ENCODE measurements at places on chromosomes 2 and 18.

DNA sequence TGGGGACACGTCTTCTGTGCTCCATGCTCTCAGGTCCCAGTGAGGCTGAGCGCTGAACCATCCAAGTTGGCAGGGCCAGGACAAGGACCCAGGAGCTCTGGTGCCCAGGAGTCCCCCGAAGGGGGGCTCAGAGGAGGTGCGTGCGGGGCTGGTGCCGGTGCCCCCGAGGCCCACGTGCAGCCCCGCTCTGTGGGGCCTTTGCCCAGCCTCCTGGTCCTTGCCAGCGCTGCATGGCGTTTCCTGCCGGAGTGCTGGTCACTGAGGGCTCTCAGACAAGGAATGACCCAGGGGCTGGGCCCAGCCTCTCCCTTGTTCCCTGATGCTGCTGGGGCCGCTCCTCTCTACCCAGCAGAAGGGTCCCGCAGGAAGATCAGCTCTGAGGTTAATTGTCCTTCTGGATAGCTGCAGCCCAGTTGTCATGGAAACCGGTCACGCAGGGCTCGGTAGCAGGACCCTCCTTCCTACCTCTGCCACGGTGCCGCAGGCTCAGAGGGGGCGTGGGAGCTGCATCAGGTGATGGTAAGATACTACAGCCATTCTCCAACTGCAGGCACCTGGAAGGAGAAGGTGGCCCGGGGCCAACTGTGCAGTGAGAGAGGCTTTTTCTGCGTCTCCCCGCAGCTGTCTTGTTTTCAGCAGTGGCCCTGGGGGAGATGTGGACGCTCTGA is 64.5 kb downstream of the RRM2 start:
- DNase-seq, result no peak

GRCh38 chr2:147231607-147232006 is 613.2 kb upstream of the ACVR2A start:
- DNase-seq, result no peak

DNA sequence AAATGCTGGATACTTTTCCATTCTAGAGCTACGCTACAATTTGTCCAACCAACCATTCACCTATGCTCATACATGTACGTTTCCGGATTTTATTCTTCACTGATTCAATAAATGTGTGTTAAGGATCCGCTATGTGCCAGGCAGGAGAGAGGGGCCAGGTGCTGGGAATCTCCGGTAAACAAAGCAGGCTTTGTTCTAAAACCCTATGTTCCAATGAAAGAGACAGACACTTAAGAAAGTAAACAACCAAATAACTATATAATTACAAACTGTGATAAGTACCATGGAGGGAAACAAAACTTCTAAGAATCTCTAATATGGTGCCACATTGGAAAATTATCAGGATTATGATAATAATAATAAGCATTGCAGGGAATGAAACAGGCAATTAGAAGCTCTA is 22.2 kb upstream of the POMC start:
- DNase-seq, result no peak

- no peak for DNase-seq
Measured at GRCh38 chr2:53067533-53067932, 700.1 kb upstream of the CHAC2 start.

- DNase-seq, result no peak
Measured at GRCh38 chr2:41967476-41968181, 80.2 kb upstream of the PKDCC start.

DNA sequence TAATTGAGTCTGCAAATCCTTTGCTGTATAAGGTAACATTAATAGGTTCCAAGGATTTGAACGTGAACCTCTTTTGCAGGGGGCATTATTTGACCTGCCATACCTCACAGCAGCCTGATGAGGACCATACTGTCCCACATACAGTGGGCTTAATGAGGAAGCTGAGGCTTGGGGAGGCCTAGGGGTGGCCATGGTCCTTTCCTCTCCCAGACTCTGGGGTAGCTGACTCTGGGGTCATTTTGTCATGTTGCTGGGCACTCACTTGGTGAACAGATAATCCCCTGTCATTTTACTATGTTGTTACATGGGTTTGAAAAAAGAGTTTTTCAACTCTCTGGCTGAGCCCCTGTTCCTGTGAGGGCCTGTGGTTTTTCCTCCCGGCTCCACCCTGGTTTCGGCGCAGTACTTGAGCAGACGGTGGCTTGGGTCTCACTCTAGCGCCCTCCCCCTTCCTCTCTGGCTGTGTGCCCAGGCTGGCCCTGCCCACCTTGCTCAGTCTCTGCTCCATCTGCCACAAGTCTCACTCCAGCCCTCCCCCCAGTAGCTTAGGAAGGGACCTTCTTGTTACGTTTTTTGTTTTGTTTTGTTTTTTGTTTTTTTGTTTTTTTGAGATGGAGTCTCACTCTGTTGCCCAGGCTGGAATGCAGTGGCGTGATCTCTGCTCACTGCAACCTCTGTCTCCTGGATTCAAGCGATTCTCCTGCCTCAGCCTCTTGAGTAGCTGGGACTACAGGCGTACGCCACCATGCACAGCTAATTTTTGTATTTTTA is 21.0 kb downstream of the INPP4A start:
- DNase-seq, result peak; percentile 72

- no peak for DNase-seq
Measured at GRCh38 chr2:180609626-180610340, 370.6 kb upstream of the UBE2E3 start.

DNA sequence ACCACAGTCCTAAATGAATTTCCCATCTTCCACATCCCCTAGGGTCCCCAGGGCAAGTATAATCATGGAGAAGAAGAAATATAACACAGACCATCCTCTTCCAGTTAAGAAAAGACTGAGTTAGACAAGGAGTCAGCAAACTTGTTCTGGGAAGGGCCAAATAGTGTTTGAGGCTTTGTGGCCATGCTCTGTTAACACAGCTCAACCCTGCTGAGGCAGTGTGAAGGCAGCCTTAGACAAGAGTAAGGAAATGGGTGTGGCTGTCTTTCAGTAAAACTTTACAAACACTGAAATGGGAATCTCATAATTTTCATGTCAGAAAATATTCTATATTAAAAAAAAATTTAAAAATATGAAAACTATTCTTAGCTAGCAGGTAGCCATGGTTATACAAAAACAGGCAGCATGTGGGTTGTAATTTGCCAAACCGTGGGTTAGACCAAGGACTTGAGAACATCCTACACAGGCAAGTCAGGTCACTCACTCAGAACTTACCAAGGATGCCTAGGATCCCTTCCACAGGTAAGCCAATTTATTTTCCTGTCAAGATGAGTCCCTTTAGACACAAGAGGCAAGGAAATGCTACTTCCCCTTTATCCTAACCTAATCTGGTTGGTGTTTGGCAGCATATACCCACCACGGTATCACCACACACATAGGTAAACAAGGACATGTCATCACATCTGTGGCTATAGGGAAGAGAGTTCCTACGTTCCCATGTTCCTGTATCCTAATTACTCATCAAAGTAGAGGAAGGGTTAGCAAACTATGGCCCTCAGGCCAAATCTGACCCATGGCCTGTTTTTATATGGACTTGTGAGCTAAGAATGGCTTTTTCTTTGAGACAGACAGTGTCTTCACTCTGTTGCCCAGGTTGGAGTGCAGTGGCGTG is 31.9 kb downstream of the C2orf74 start:
- no peak for DNase-seq

- no peak for DNase-seq
Measured at GRCh38 chr2:217521820-217522219, 481.0 kb downstream of the TNS1 start.

GRCh38 chr2:119464981-119465380 is 33.3 kb downstream of the TMEM37 start:
- no peak for DNase-seq

GRCh38 chr2:229141424-229142025 is 129.6 kb downstream of the PID1 start:
- no peak for DNase-seq

GRCh38 chr2:239684996-239685395 is 284.2 kb upstream of the HDAC4 start:
- no peak for DNase-seq

GRCh38 chr2:173151671-173152401 is 76.2 kb downstream of the MAP3K20 start:
- no peak for DNase-seq

DNA sequence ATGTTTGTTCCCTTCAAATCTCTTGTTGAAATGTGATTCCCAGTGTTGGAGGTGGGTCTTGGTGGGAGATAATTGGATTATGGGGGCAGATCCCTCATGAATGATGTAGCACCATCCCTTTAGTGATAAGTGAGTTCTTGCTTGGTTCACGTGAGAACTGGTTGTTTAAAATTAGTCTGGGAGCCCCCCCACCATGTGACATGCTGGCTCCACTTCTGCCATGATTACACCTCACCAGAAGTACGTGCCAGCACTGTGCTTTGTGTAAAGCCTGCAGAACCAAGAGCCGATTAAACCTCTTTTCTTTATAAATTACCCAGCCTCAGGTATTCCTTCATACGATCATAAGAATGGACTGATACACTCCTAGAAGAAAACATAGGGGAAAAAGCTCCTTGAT is 10.1 kb downstream of the ABI2 start:
- no peak for DNase-seq

DNA sequence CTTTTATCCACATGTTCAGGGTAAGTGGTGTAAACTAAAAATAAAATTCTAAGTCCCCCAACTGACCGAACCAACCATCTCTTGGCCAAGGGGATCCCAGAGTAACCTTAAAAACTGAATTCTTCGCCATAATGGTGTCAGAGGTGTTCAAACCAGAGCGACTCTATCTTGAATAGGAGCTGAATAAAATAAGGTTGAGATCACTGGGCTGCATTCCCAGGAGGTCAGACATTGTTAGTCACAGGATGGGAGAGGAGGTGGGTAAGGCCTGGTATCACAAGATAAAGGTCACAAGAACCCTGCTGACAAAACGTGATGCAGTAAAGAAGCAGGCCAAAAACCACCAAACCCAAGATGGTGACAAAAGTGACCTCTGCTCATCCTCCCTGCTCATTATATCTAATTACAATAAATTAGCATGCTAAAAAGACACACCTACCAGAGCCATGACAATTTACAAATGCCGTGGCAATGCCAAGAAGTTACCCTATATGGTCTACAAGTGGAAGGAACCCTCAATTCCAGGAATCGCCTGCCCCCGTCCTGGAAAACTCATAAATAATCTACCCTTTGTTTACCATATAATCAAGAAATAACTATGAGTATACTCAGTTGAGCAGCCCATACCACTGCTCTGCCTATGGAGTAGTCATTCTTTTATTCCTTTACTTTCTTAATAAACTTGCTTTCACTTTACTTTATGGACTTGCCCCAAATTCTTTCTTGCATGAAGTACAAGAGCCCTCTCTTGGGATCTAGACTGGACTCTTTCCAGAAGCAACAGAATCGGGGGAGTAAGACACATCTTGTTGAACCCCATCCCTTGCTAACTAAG is 302.4 kb downstream of the STK39 start:
- no peak for DNase-seq

DNA sequence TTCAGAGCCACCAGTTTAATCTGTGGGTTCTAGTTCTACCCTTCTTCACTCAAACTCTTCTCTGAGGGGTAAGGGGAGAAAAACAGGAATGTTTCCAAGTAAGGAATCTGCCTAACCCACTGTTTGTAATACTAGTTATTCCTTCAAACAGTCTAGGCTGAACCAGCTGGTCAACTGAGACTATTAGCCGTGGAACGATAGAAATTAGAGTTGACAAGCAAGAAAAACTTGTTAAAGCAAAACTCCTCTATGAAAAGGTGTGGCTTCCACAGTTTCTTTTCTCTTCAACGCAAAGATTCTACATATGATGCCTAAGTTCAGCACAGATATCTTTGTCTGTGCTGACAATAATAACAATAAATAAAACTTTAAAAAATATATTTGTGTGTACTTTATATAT is 11.5 kb downstream of the PAIP2B start:
- DNase-seq, result no peak

DNA sequence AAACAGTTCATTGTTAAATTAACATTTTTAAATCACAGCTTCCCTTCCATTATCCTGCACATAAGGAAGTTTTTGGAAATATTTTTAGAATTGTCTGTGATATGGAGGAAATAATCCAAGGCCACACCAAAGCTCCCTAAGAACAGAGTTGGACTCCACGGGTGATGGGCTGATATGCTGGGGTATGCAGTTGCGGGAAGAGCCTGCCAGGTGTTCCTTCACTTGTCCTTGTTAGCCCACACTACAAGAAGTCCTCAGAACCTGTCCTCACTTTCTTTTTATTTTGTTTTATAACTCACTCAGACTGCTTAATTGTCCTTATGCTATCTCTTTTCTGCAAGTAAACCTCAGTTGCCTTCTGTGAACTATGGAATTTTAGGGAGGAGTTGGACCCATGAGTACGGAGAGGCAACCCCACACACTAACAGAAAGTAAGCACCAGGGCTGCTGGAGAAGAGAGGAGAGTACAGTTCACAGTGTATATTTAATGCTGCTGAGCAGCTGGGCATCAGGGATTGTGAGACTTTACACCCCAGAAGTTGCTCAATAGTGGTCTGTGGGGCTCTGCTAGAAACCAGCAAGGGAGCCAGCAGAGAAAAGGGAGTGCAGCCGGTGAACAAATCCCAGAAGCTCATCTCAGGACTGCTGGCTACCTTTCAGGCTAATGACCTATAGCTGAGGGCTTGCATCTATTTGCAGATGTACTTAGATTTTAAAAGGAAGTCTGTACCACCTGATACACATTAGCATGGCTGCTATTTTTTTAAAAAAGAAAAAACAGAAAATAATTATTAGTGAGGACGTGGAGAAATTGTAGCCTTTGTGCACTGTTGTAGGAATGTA is 280.1 kb upstream of the STON1 start:
- DNase-seq, result no peak

- no peak for DNase-seq
Measured at GRCh38 chr2:11938196-11938595, 191.8 kb downstream of the LPIN1 start.

- no peak for DNase-seq
Measured at GRCh38 chr2:118911936-118912335, 30.1 kb upstream of the MARCO start.

DNA sequence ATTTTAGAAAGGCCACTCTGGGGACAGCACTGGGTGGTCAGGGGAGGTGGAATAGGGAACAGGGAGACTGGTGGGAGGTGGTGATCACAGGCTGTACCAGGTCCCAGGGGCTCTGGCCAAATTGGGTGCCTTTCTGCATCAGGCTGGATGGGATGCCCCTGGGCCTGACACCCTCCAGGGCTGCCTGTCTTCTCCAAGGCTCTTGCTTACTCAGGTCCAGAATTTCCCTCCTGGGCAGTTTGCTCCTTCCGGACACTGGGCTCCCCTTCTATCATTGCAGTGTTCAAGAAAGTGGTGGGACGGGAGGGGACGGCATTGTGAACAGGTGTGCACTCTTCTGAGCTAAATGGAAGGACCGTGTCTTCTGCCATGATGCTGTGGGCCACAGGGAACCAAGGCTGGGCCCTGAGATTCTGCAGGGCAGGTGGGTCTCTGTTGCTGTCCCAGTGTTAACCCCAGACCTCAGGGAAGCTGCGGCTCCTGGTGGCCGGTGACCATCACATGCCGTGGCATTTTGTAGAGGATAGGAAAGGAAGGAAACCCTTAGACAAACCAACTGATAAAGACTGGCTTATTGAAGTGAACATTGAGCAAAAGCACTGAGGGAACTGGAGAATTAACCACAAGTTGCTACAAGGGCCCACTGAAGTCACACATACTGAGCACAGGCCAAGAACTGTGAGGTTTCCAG is 93.7 kb upstream of the HS6ST1 start:
- DNase-seq, result no peak
